ENCODE measurements at places on chromosomes 7 and 10.

- peak; percentile 51 for DNase-seq
These were observed 25.4 kb downstream of the RBM33 start for GRCh38 chr7:155669717-155670505.

GRCh38 chr7:114086914-114087652, 168.3 kb upstream of the PPP1R3A start:
- DNase-seq = peak; percentile 70

DNA sequence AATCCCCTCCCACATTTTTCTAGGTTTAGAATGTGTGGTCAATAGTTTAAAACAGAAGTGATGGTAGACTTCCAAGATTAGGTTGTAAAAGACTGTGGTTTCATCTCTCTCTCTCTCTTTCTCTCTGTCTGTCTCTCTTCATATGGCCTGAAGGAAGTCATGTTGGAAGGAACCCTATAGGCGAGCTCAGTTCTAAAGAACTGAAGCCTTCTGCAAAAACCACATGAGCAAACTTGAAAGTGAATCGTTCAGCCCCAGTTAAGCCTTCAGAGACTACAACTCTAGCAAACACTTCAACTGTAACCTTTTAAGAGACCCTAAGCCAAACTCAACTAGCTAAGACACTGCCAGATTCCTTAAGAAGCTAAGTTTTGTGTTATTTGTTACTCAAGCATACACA, 707.5 kb upstream of the LRRTM3 start:
- no peak for DNase-seq

DNA sequence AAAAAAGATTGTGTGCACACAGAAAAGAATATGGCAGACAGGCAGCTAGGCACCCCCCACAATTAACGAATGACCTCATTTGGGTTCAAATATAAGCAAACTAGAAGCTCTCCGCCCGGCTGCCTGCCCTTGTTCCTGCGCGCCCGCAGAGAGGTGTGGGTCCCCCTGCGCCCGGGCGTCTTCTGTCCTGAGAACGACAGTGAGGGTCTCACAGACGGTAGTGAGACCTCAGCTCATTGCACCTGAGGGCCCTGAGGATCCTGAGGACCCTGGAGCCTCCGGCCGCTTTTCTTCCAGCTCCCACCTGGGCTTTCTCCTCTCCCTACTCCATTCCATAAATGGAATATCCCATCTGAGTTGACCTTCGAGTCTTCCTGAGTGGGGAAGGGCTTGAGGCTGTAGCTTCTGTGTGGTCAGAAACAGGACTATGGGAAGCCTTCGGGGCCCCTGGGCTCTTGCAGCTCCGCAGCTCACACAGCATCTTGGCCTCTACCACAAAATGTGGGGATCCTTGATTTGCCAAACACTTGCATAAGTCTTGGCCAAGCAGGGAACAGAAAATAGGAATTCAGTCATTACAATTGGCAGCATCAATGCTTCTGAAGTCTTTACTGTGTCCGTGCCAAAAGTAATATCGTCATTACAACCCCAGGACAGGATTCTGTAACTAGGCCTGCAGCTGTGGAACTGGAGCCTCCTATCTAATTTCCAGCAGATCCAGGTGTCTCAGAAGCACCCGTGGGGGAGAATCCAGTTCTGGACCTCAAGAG, 43.8 kb downstream of the JAKMIP3 start:
- peak; percentile 35 for DNase-seq

DNA sequence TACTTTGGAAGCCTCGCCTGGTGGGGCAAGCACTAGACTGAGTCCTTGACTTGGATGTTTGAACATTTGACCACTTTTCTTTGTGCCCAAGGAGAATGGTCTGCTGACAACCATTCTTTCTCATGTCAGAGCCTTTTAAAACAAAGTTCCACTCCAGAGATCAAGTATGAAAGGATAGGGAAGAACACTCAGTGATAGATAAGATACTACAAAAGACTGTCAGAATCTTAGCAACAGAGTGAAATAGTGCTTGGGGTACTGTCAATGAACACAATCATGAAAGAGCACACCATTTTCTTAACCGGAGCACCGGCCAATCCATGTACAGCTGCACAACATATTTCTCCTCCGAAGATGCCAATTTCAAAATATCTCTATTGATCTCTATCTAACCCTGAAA, 82.8 kb upstream of the ADO start:
- no peak for DNase-seq

- no peak for DNase-seq
These were observed 46.9 kb upstream of the TRIM8 start for GRCh38 chr10:102597131-102597991.

DNA sequence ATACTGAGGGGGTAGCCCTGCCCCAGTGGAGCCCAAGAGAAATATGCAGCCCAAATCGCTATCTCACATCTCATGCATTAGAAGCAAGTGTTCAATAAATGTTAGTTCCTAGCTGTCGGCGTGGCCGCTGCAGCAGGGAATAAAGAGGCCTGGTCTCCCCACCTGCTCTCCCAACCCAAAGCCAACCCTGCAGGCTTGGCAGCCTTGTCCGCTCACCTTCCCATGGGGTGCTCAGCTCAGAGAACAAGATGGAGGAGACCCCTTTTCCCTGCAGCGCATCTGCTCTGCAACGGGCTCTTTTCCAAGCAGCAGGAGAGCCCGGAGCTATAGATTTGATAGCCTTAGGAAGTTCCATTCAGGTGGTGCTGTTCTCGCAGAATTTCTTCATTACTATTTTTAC, 12.0 kb upstream of the DOCK1 start:
- DNase-seq = no peak

DNA sequence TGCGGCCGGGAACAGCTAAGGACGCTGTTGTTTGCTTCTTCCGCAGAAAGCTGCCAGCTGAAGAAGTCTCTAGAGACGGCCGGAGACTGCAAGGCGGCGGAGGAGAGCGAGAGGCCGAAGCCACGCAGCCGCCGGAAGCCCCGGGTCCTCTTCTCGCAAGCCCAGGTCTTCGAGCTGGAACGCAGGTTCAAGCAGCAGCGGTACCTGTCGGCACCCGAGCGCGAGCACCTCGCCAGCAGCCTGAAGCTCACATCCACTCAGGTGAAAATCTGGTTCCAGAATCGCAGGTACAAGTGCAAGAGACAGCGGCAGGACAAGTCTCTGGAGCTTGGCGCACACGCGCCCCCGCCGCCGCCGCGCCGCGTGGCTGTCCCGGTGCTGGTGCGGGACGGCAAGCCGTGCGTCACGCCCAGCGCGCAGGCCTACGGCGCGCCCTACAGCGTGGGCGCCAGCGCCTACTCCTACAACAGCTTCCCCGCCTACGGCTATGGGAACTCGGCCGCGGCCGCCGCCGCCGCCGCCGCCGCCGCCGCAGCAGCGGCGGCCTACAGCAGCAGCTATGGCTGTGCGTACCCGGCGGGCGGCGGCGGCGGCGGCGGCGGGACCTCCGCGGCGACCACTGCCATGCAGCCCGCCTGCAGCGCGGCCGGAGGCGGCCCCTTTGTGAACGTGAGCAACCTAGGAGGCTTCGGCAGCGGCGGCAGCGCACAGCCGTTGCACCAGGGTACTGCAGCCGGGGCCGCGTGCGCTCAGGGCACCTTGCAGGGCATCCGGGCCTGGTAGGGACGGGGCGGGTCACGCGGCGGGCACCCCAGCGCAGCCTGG, 2.4 kb downstream of the NKX2-3 start:
- peak; percentile 43 for DNase-seq

DNA sequence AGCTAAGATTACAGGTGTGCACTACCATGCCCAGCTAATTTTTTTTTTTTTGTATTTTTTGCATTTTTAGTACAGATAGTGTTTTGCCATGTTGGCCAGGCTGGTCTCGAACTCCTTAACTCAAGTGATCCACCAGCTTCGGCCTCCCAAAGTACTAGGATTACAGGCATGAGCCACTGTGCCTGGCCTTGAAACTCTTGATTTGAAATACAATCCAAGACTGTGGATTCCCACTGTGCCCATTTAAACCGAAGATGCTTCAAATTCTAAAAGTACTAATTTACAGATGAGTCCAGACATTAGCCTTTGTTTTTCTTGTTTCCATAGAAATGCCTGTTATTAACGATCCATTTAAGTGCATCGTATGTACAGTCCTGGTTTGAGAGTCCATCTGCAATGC, 130.9 kb downstream of the CACNA2D1 start:
- DNase-seq = no peak

GRCh38 chr10:27470885-27471284, 33.2 kb upstream of the RAB18 start:
- DNase-seq = no peak

DNA sequence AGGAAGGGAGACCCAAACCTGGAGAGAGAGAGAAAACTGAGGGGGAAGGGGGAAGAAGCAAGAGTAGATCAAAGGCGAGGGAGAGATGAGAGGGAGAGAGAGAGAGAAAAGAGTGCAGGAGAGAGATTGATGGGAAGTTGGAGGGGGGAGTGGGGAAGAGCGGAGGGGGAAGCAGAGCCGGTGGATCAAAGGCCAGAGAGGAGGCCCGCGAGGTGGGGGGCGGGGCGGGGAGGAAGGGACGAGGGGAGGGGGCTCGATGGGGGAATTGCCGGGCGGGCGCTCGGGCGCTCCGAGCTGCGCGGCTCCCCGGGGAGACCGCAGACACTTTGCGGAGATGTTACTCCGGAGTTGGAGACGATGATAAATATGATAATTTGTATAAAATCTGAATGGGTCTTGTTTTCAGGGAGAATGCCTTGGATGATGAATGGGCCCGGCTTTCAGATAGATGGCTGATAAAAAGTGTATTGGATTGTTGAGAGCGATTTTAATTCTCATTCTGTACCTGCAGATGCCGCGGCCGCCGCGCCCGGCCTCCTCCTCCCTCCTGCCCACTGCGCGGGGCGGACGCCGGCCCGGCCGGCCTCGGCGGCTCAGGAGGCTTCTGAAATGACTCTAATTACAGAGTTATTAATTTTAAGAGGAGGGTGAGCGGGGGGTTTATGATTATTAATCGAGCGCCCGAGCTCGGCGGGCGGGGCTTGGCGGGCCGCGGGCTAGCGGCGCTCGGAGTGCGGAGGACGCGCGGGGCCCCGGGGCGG, 21.4 kb upstream of the PAX2 start:
- DNase-seq = no peak

GRCh38 chr10:86334488-86335085, 32.0 kb downstream of the GRID1 start:
- DNase-seq = no peak

- no peak for DNase-seq
These were observed 806.9 kb upstream of the SORCS1 start for GRCh38 chr10:107971411-107971810.

DNA sequence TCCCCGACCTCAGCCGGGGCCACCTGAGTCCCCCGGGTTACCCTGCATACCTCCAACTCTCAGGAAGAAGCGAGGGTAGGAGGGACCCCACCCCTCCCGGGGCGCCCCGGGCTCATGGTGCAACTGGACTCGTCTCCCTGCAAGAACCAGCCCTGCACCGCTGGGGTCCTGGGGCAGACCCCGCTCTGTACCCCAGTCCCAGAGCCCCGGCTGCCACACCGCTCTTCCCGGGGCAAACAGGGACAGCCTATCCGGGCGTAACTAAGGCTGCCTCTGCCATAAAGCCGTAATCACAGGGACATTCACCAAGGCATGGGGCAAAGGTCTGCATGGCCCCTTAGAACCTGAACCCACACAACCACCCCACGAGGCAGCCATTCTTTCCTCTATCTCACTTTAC, 6.7 kb upstream of the MAFK start:
- no peak for DNase-seq

GRCh38 chr7:148854983-148855382, 29.1 kb downstream of the EZH2 start:
- DNase-seq = peak; percentile 50

DNA sequence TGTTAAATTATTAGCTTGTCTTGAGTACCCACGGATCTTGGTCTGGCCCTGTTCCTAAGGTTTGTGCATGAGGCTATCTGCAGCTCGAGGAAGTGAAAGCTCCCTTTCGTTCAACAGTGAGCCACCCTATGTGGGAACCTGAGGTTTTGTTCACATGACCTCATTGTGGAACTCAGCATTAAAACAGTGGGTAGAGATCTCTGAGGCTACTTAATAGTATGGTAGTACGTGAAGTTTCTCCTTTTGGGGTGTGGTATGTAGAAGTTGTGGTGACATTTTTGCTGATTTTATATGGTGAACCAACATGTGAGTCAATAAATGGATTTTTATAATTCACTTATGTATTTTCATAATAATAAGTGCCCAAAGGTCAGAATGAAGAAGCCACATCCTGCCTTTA, 252.7 kb upstream of the FERD3L start:
- DNase-seq = no peak

Data from lung (tissue), 17 donors.